ENCODE measurements at places on chromosomes 11 and 22.

- no peaks in the 10 kb centered on the region for H3K36me3 ChIP-seq
- no peaks in the 10 kb centered on the region for H3K4me1 ChIP-seq
These were observed 2.1 kb upstream of the SMIM38 start for GRCh38 chr11:69153661-69154060.

GRCh38 chr11:134730561-134731212 is 318.6 kb upstream of the B3GAT1 start:
- H3K36me3 ChIP-seq: no peaks in the 10 kb centered on the region
- no peaks in the 10 kb centered on the region for H3K4me1 ChIP-seq
- DNase-seq: no peak
- H3K4me3 ChIP-seq: no peak overlapping the region
- no peak overlapping the region for H3K27ac ChIP-seq

DNA sequence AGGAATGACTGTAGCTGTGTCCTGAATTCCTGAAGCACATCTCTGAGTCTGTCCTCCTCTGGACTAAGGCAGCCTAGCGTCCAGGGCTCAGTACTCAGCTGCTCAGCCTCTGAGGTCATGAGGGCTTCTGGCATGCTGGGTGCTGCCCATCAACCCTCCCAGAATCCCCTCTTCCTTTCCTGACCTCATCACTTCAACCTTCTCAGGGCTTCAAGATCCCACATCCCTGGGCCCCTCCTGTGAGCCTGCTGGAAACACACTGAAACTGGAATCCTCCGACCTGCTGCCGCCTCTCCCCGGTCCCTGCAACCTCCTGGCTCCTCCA is 803 bp downstream of the KRTAP5-8 start:
- H3K4me3 ChIP-seq: no peak overlapping the region
- no peaks in the 10 kb centered on the region for H3K4me1 ChIP-seq
- H3K36me3 ChIP-seq: no peaks in the 10 kb centered on the region
- no peak overlapping the region for H3K27ac ChIP-seq
- no peaks in the 10 kb centered on the region for H3K27me3 ChIP-seq

GRCh38 chr22:17743661-17744411 is 30.4 kb downstream of the BID start:
- no peaks in the 10 kb centered on the region for H3K4me1 ChIP-seq
- H3K27me3 ChIP-seq: no peaks in the 10 kb centered on the region
- H3K4me3 ChIP-seq: no peak overlapping the region
- H3K36me3 ChIP-seq: peaks cover 21% of the 10 kb centered on the region
- no peak for DNase-seq

- no peaks in the 10 kb centered on the region for H3K36me3 ChIP-seq
- no peaks in the 10 kb centered on the region for H3K27me3 ChIP-seq
- H3K4me3 ChIP-seq: no peak overlapping the region
- no peak overlapping the region for H3K27ac ChIP-seq
- H3K4me1 ChIP-seq: no peaks in the 10 kb centered on the region
- no peak for DNase-seq
These were observed 9.6 kb downstream of the ANKK1 start for GRCh38 chr11:113397212-113397611.

DNA sequence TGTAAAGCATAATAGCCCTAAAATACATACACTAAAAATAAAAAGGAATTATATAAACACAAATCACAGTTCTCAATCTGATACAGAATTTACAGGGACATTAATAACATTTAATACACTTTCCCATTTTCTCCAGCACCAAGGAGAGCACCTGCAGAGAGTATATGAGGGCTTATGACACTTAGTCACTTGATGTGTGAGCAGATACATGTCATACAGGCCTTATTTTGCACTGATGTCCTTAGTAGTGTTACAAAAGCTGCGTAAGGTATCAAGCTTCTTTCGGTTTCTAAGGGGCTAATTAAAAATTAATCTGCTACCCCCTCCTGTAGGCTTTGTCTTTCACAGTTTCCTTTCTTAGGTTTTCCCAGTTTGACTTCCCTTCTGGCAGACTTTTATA is 61.3 kb downstream of the TRIM44 start:
- peaks cover 19% of the 10 kb centered on the region for H3K36me3 ChIP-seq
- no peak overlapping the region for H3K4me3 ChIP-seq
- H3K27ac ChIP-seq: no peak overlapping the region
- no peaks in the 10 kb centered on the region for H3K4me1 ChIP-seq
- no peaks in the 10 kb centered on the region for H3K27me3 ChIP-seq

Measured in effector memory CD4-positive, alpha-beta T cell (primary cell).